ENCODE measurements at places on chromosomes 5 and 9.

- DNase-seq: no peak
Measured at GRCh38 chr9:35520364-35520710, 30.4 kb downstream of the RUSC2 start.

GRCh38 chr9:131191857-131192256 lies 66.5 kb downstream of the NUP214 start:
- no peak for DNase-seq

- no peak for DNase-seq
Measured at GRCh38 chr9:82805027-82805426, 257.9 kb downstream of the RASEF start.

GRCh38 chr5:172729588-172729987 lies 41.4 kb downstream of the DUSP1 start:
- DNase-seq: no peak

- no peak for DNase-seq
Measured at GRCh38 chr5:139140591-139141071, 57.5 kb downstream of the SIL1 start.

GRCh38 chr5:143065185-143065965 lies 295.2 kb downstream of the ARHGAP26 start:
- DNase-seq: no peak

- no peak for DNase-seq
Measured at GRCh38 chr9:93187047-93187446, 3.1 kb downstream of the WNK2 start.

DNA sequence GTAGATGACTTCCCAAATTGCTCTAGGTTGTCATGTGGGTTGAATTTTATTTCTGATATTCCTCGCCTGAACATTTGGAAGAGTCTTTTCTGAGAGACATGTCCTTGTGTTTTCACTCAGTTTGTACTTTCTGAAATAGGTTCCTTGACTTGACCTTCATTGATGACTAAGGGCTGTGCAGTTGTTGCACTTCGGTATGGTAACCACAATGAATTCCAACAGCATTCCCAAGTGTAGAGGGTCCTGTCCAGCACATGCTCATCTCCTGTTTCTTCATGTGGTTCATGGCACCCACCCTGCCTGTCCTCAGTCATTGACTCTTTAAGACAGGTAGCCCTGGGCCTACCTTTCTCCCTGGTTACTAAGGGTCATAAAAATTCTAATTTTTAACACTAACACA lies 527.8 kb downstream of the MTRR start:
- DNase-seq: no peak

DNA sequence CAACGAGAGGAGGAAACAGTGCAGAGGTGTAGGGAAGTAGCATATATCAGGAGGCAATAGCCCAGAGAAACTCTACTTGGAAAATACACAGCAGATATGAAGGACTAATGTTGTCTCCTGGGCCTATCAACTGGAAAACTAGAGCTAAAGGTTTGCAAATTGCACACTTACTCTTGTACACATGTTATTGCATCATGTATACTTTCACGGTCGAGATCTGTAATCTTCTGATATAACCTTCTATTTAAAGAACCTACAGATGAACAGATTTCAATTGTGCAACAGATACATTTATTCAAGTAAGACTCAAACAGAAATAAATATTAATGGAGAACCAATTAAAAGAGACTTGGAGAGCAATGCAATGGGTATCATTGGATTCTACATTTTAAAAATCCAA lies 256.3 kb upstream of the TMEM161B start:
- DNase-seq: no peak

- no peak for DNase-seq
Measured at GRCh38 chr9:95143591-95144561, 173.6 kb downstream of the FANCC start.

DNA sequence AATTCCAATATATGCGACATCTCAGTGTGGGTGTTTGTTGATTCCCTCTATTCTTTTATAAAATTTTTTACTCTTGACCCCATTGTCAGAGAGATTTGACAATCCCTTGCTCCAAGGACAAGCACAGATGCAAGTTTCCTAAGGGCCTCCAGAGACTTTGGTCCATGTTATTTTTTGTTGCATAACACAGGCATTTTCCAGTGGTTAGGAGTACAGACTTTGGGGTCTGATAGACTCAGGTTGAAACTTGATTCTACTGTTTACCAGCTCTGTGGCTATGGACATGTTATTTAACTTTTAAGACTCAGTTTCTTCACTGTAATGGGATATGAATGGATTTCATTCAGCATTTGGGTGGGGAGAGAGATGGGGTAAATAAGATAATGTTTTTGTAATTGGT lies 361.3 kb downstream of the ENC1 start:
- no peak for DNase-seq

GRCh38 chr9:106784076-106784475 lies 78.9 kb upstream of the ZNF462 start:
- DNase-seq: no peak

DNA sequence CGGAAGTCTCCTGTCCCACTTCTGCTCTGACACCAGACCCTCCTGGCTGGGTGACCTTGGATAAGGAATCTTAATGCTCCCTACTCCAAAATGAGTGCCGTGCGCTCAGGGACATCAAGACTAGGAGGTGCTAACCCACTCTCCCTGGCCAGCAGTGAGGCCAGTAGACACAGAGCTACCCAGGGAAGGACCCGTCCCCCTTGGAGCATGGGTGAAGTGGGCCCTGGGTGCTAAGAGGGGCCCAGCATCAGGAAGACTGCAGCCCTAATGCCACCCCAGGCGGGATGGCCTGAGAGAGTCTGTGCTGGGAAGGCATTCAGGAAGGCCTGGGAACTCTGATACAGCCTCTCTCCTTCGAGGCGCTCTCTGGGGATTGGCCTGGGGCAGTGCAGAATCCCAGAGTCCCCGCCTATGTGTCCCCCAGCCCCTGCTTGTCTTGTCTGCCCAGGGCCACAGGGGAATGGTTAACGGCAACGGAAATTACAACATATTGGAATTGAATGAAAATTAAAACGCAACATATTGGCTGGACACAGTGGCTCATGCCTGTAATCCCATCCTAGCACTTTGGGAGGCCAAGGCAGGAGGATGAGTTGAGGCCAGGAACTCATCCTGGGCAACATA lies 29.7 kb upstream of the RNU6ATAC start:
- DNase-seq: no peak

DNA sequence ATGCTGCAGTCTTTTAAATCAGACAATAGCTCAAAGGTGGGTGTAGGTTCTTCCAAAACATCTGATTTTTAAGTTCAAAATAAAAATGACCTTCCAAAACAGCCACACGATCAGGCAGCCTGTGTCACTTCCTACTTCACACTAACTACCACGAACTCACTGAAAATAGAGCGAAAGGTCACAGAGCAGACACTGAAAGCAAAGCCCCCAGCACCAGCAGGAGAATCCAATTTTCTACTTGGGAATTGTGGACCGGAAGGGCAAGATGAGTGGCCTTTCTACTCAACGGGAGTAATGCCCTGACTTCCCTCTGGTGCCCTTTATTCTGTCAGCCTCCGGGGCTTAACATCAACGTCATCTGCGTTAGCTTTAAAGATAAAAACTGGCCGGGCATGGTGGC lies 107.8 kb upstream of the FAM120A start:
- no peak for DNase-seq

GRCh38 chr9:112218908-112219307 lies 43.8 kb upstream of the SUSD1 start:
- DNase-seq: no peak

DNA sequence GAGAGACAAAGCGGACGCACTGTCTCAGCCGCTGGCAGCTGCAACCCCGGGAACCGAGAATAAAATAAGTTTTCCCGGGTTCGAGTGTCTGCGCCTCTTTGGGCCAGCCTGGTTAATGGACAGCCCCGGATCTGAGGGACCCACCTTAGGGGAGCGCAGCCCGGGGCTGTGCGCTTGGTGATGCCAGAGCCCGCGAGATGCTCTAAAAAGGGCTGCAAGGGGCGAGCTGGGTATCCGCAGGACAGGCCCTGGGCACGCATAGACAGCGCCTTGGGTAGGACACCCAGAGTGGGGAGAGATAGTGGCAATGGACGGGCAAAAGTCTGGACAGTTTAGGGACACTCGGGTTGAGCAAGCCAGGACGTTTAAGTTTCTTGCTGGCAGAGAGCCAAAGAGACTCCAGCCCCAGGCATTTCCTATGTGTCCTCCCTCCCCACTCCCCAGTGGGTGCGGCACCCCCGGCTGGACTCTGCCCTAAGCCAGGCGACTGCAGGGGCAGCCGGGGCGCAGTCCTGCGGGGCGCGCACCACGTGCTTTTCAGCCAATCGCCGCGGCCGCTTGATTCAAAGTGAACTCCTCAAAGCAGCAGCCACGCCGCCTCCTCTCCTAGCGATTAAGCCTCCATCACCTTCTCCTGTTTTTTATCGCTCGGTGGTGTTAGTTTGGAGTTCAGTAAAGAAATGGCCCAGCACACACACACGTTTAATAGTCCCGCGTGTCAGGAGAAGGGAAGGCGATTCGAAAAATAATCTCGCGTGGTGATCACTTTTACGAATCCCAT lies 616 bp upstream of the ENC1 start:
- no peak for DNase-seq

GRCh38 chr5:33892620-33893137 lies 889 bp upstream of the ADAMTS12 start:
- no peak for DNase-seq

DNA sequence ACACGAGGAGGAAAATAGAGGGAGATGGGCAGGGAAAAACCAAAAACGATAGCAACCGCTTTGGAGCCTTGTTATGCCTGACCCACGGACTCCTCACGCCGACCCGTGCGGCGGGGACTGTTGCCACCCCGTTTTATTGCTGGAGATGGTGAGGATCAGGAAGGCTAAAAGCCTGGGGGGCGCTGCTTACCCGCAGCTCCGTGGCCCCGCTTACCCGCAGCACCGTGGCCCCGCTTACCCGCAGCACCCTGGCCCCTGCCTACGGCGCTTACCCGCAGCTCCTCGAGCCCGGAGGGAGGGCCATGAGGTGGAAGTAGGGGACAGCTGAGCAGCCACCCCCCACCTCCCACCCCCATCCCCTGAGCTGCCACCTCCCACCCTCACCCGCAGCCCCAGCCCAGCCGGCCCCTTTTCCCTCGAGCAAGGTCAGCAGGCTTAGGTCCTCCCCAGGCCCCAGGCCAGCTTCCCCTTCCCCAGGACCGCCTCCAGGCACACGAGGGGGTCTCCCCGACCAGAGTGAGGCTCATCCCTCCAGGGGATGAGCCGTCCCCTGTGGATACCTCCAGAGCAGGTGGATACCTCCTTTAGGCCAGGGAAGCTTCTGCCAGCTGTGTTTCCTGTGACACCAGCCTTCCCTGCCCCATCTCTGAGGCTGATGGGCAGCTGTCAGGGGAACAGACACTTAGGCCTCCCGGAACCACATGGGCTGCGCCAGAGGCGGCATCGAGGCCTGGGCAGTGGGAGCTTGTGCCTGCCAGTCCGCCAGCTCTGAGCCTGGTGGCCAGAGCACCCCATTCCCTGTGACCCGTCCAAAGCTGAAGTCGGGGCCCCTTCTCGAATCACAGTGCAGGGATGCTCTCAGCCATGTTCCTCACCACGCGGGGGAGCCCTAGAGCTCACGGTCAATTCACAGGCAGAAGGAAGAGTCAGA lies 92.3 kb downstream of the LMX1B start:
- peak; percentile 85 for DNase-seq

- no peak for DNase-seq
Measured at GRCh38 chr5:175887463-175887862, 16.1 kb downstream of the CPLX2 start.

GRCh38 chr5:119418606-119419100 lies 33.6 kb upstream of the HSD17B4 start:
- peak; percentile 32 for DNase-seq

DNA sequence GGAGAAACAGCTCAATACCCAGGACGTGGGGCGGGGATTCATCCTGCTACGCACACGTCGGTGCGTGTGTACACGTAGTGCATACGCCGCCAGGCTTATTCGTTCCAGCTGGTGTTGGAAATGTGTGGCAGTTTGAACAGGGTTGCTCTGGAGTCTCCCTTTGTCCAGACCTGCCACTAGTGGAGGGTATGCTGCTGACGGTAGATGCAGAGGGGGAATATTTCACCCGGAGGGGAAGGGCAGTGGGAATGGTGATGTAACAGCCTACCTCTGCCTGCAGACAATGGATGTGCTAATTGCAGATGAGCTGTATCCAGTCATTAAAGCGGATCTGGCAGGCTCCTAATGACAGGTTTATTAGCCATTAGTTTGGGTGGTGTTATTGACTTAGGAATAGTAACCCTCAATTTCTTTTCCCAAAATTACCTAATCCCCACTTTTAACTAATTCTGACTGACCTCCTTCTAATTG lies 142.7 kb downstream of the PAX5 start:
- no peak for DNase-seq

DNA sequence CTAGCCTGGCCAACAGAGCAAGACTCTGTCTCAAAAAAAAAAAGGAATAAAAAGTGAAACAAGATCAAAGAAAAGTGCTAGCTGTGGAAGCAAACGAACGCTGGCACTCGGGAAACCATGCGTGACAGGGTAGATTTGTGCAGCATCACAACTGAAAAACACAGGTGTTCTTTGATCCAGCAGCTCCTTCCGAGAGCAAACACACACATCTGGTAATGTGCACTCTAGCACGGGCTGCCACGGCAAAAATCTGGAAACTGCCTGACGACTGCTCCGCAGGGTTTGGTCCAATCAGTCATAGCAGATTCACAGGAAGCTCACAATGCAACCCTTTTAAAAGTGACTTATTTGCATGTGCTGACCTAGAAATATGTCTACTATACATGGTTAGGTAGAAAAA lies 80.0 kb downstream of the SYK start:
- peak; percentile 43 for DNase-seq

DNA sequence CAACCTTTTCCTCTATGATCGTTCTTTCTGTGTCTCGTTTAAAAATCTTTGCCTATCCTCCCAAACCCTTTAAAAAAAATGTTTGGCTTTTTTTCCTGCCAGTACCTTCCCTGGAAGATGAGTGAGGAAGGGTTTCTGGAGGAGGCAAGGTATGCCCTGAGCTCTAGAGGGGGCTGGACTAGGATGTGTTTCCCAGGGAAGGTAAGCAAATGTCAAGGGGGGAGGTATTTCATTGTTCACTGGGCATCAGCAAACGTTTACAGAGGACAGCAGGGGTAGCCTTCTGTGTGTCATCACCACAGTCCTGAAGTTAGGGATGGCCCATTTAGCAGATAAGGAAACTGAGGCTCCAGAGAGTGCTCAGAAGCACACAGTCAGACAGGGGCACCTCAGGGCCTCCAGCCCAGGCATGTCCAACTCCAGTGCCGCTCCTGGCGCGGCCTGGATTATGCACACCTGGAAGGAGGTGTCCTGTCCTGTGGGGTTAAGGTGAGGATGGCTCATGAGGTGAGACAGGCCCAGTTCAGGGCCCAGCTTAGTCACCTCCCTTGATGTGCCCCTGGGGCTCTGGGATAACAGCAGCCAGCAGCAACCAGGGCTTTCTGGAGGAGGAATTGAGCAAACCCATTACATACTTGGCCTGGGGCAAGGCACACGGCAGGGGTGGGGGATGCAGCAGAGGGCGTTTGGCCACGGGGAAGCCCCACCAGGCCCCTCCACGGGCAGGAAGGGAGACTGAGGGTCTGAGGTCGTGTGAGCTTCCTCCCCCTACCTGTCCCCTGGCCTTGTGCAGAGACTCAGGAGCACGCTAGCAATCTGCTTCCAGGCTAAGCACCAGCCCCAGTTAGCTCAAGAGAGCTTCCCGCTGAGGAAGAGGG lies 100.3 kb upstream of the LMX1B start:
- no peak for DNase-seq

- DNase-seq: no peak
Measured at GRCh38 chr5:50874306-50875001, 208.0 kb downstream of the PARP8 start.

All from memory B cell (primary cell).